ENCODE measurements at places on chromosomes 6 and 20. TPM values are rescaled to one million over a fixed set of nuclear protein-coding genes. Genes with fewer than 3 reads are reported as not detected.

The SLC35D3 gene
- not detected for total RNA-seq

The ID4 gene
- 3.0 TPM for total RNA-seq

The PSORS1C1 gene
- total RNA-seq, result 1.5 TPM

The PRRT1 gene
- not detected for total RNA-seq

The MLN gene
- total RNA-seq, result not detected

The FAM83D gene
- 73.0 TPM for total RNA-seq

The MTG2 gene
- 23.0 TPM for total RNA-seq

All from Daoy (cell line).